ENCODE measurements at places on chromosomes 7 and 10.

DNA sequence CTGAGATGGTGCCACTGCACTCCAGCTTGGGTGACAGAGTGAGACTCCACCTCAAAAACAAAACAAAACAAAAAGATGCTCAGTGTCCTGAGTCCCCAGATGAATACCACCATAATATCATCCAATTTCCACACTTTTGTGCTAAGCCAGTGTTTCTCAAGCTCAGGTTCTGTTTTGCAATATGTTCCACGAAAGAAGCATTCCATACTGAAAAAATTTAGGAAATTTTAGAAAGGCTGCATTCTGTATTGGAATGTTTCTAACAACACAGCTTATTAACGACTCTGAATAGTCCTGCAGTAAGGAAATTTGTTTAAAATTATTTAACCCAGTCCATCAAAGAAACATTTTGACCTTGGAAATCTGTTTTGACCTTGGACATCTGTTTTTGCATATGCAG, 142.4 kb downstream of the EPC1 start:
- DNase-seq = no peak

- no peak for DNase-seq
These were observed 86.2 kb upstream of the DYNC1I1 start for GRCh38 chr7:95686109-95686508.

DNA sequence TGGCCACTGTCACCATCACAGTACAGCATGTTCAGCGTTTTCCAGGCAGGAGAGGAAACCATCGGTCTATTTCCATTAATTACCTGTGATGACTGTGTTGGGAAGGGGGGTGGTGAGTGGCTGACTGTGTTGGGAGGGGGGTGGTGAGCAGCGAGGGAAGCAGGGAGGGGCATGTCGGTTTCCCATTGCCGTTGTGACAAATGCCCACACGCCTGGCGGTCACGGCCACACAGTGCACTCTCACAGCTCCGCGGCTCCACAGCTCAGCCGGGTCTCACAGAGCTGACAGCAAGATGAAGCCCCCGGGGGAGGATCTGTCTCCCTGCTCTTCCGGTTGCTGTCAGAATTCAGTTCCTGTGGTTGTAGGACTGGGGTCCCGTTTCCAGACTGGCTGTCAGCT, 39.0 kb downstream of the AP5Z1 start:
- DNase-seq = no peak

GRCh38 chr7:96224685-96225084, 97.2 kb downstream of the SLC25A13 start:
- no peak for DNase-seq

DNA sequence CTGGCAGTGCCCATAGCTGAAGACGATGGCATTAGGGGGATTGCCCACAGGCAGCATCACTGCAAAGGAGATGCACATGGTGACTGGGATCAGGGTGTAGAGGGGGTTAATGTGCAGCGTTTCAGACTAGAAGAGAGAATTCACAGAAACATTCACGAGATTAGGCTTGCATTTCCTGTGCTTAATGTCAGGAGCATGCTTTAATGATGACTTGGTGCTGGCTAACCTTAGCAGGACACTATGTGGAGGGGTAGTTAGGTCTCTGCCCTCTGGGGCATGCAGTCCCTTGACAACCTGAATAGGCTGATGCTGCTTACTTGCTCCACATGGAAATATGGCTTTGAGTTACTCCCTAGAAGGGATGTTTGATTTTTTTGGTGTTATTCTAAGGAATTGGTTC, 21.8 kb downstream of the STMP1 start:
- DNase-seq = no peak
